ENCODE measurements at places on chromosomes 11 and 22.
A peak's percentile ranks its signal among the peaks of the same experiment; 100 is the strongest.

DNA sequence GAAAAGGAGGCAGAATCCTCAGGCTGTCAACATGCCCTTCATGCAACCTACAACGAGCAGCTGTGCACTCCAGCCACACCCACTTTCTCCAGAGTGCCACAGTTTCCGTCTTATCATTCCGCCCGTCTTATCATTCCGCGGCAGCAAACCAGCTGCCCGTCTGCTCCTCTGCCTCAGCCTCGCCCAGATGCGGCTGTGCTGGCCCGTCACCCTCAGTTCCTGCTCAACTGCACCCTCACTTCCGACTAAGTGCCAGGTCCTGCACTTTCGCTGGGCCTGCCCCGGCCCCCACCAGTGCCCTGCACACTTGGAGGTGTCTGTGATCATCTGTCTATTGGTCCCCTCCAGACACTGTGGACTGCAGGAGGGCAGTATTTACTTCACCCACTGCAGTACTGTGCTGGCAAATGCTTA is 43.7 kb downstream of the MICAL3 start:
- peak; percentile 39 for DNase-seq

- no peak for DNase-seq
Measured at GRCh38 chr11:93524173-93524536, 19.0 kb downstream of the SMCO4 start.

DNA sequence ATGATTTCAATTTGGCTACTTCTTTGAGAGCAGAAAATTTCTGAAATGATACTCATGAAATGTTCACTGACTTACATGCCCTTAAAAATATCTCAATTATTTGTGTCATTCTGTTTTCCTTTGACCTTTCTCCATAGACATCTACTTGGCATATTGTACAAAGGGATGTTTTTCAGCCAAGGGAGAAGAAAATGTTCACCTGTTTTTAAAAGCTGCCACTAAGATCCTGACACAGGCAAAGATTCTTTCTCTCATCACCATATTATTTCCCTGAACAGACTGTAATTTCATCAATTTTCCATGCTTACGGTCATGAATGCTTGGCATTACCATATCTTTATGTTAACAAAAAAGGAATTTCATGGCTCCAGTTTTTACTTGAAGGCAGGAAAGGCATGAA is 67.4 kb upstream of the DBX1 start:
- no peak for DNase-seq

DNA sequence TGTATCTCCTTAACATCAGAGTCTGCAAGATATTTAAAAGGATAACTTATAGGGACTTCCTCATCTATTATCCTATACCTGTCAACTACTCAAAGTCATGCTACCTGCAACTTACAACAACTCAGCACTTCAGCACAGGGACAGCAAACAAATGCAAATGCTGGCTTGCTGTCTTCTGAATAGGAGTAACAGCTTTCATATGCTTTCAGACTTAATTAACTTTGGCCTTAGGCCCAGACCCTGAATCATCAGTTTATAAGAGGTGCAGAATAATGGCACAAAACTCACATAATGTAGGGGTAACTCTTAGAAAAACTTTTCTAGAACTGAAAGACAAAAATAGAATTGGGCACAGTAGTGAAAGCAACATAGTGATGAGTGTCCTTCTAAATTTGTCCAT is 953.4 kb downstream of the DLG2 start:
- no peak for DNase-seq

All from right hindlimb (tissue), 1 donor.